ENCODE measurements at places on chromosomes 1 and 21.

DNA sequence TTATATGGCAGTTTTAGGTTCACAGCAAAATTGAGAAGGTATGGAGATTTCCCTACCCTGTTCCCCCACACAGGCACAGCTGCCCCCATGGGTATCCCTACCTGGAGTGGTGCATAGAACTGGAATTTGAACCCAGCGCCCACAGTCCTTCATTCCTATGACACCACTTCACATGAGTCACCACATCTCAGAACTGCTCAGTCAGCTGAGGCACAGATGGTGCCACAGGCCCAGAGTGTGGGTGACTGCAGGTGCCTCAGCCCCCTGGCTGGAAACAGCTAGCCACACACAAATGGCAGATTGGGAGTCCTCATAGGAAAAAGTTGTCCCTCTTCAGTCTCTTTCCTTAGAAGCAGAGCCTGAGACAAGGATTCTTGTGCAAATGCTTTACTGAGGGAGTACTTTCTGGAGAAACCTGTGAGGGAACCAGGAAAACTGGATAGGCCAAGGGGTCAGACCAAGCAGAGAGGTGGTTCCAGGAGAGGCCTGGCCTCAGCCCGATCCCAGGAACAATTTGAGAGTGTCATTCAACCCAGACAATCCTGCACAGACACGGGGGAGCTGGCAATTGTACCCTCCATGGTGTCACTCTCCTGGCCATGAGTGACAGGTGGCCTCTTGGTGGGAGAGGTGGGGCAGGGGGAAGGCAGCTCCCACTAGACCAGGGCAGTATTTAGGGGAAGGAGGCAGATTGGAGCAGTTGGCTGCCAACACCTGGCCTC lies 6.9 kb downstream of the PLA2G2D start:
- DNase-seq, result no peak

DNA sequence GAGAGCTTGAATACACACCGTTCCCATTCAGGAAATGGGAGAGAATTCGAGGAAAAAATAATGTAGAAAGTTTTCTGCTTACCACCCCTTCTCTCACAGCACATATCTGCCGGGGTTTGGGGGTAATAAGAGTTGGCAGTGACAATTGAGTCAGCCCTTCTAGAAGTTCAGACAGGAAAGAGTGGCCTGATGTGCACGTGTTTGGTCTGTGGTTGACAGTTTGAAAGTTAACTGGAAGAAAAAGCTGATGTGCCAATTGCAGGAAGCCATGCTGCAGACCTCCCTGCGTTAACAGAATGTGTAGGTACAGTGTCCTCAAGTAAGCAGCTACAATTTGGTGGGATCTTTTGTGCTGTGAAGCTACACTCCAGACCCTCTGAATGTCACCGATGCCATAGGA lies 50.9 kb downstream of the DHX9 start:
- DNase-seq, result no peak

DNA sequence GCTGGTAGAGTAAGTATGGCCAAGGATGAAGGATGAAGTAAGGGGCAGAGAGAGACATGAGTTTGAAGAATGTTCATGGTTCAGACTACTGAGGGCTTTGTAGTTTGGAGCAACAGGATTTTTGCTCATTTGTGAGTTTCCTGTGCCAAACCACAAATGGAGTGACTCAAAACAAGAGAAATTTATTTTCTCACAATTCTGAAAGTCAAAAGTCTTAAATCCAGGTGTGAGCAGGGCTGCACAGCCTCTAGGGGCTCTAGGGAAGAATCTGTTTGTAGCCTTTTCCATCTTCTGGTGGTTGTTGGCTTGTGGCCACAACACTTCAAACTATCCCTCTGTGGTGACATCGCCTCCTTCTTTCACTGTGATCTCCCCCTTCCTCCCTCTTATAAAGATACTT lies 58.9 kb downstream of the RHOU start:
- no peak for DNase-seq

DNA sequence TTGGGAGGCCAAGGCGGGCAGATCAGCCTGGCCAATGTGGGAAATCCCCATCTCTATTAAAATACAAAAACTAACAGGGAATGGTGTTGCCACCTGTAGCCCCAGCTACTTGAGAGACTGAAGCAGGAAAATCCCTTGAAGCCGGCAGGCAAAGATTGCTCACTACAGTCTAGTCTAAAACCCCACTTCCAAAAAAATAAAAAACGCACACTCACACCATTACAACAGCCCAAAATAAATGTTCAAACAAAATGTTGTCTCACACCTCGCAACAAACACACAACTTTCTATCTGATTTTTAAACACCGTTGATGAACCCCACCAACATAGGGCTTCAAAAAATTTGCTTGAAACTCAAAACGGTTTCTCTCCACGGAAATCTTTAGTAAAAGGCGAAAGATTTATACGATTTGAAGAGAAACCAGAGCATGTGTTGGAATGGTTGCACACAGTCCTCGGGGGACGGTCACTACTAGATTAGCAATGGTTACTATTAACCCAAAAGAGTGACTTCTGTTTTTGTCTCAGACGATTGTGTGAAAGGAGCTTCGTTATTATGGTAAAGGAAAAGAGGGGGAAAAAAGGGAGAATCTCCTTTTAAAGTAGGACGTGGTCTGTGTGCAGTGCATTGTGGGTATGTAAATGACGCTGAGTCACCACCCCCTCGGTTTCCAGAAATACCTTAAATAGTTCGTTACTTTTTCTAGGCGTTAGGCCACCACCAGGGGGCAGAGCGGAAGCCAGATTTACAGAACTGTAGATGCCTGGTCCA lies at the start of gene RNU5D-1:
RNU5D-1 (minus strand) TSS at position 430 of the 772 bp plus-strand sequence.
- DNase-seq, result peak; percentile 99

DNA sequence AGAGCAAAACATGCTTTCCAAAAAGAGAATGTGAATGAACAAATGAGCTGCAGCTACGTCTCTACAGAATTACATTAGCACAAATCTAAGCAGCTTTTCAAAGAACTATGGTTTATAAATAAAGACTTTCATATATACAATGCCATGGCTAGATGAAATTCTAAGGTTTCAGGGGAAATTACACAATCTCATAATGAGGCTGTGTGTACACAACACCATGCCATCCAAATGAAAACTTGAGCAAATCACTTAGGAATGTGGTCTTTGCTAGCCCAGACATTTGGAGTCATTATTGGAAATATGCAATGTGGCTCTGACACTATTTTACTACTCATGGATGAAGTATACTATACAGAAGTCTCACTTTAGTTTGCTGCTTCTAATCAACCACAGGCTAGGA lies 37.5 kb downstream of the SPAG17 start:
- peak; percentile 66 for DNase-seq

- DNase-seq, result no peak
These were observed 646 bp upstream of the RRP15 start for GRCh38 chr1:218284377-218284916.

DNA sequence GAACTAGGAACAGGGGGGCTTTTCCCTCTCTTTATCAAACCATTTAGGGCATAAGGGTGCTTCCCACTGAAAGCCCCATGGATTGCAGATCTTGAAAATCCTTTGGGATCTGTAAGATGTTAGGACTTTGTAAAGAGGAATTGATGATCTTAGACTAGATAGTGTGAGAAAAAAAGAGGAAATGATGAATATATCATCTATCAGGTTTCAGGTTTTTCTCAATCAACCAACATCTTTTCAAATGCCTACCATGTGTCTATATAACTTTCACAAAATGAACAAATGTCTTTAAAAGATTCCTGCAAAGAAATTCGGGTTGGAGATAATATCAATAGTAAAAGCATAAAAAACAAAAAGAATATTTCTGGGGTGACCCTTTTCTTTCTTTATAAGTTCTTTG lies 50.1 kb downstream of the KCNC4 start:
- DNase-seq, result no peak

GRCh38 chr21:15062606-15062965 lies 2.2 kb downstream of the NRIP1 start:
- DNase-seq, result no peak

DNA sequence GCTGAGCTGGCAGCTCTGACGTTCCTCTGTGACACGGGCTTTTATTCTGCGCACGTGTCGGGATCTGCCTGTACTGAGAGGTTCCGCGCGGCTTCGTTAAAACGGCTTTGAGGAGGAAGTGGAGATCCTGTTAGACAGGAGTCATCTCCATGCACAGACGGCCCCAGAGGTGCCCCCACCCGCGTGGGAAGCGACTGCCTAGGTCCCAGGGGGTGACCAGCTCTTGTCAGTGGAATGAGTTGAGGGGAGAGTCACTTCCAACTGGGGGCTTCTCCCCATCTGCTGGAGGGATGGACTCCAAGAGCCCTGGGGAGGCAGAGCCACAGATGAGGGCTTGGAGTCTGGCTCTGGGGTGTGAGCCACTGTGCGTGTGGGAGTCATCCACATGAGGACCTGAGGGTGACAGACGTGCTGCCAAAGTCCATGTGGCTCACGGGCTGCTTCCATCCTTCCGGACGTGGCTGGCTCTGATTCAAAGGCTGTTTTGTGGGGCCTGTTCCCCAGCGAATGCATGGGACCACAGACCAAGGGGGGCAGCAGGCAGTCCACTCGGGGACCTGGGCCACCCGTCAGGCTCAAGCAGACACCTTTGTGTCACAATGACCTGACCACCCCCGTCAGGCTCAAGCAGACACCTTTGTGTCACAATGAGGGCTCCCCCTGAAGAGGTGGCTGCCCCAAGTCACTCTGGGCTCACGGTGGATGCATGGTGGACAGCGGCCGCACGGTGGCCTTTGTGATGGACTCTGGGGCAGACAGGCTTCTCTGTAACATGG lies 26.8 kb downstream of the PTTG1IP start:
- DNase-seq, result peak; percentile 10

- DNase-seq, result no peak
These were observed 34.8 kb upstream of the DUSP10 start for GRCh38 chr1:221776495-221777301.

DNA sequence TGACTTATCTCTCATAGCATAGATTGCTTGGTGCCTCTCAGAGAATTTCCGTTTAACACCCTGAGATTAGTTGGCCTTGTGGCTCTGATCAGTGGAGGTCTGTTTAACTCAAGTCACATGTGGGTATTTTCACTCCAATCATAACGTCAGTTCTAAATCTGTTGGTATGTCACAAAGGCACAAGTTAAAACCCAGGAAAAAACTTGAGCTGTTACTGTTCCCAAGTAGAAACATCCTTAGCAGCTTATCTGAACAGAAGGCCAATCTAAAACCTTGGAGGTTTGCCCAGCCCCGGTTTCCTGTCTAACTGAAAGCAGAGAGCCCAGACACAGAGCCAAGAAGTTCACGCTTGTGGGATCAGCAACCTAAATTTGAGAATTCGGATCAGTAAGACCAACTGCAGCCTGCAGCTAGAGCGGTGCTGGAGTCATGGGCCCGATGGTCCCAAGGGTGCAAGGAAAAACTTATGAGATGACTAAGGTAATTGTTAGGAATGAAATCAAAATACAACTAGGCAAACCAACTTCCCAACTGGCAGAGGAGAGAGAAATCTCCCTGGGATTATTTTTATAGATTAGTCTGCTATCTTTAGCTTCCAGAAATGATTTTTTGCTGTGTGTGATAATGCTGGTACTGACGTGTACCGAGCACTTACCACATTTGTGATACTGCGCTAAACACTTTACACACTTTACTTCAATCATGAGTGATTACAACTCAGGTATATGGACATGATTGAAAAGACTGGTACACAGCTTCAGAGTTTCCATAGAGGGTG lies 90.2 kb upstream of the C1orf21 start:
- DNase-seq, result no peak

- DNase-seq, result no peak
These were observed 5.2 kb downstream of the COQ8A start for GRCh38 chr1:226945106-226945857.

DNA sequence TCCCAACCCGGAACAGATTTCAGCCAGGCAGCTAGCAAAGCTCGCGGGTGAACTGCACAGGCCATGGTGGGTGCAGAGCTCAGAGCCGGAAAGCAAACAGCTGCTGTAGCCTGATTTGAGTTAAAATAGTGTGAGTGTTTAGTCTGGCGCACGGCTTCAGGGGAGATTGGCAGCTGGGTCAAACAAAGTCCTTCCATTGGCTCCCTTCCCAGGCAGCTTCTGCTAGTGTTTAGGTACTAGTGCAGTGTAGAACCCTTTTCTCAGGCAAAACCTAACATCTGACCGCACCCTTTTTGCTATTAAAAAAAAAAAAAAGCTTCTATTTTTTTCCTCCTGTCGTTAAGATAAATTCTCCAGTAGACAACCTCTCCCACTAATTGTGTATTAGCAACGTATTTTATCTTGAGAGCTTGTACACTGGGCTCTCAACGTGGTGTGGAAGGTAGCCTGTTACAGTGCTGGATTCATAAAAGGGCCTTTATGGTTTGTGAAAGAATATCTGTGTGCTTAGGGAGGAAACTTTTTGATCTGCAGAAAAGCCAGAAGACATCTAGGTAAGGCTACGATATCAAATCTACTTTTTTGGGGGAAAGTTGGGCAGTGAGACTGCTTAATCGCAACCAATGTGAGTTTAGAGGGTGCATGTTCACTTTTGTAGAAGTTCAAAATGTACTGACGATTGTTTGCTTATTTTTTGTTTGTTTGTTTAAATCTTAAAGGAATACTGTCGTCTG lies 689.6 kb downstream of the USP25 start:
- no peak for DNase-seq

DNA sequence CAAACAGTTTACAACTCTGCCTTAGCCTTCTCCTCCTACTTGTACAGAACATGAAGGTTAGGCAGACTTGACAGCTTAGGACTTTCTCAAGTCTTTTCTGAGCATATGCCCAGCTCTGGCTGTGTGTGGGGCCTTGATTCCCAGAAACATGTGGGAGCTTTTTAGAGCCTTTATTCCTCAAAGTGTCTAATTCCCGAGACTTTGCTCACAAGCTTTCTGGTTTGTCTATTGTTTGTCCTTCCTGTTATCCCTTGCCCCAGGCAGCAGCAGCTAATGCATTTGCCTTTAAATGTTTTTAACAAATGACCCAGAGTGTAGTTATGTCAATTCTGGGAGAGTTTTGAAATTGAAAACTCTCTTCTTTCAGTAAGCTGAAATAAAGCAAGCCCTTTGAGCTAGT lies 29.2 kb downstream of the ST7L start:
- DNase-seq, result no peak

DNA sequence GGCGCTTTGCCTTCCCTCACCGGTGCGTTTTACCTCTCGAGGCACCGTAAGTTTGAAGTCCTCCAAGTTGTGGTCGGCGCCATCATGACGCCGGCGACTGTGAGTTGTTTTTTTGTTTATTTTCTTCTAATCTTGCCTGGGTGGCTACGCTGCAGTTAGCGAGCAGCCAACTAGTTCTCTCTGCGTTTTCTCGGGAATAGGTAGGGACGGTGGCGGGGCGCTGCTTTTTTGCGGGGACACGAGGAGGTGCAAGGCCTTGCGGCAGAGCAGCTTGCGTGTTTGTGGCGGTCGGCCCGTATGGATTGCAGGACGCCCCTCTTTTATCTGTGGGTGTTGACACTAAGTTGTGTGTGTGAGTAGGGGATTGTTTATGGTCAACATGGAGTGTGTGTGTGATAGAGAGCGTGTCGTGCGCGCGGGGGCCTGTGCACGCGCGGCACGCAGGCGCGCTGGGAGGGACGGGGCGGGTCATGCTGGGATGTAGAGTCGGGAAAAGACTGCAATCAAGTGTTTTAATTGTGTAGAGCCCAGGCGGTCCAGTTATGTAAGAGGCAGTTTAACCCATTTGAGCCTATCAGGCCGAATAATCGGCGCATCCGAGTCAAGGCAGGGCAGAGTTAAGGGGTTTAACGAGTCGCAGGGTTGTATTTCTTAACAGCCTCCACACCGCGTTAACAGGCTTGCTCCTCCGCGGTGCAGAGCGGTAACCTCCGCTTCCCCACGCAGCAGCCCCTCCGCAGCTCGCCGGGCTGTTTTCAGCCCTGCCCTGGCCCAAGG lies 1.2 kb upstream of the NEGR1 start:
- peak; percentile 30 for DNase-seq

GRCh38 chr1:17134724-17135123 lies 15.5 kb upstream of the PADI2 start:
- DNase-seq, result no peak
